ENCODE measurements at places on chromosomes 16 and 17.

DNA sequence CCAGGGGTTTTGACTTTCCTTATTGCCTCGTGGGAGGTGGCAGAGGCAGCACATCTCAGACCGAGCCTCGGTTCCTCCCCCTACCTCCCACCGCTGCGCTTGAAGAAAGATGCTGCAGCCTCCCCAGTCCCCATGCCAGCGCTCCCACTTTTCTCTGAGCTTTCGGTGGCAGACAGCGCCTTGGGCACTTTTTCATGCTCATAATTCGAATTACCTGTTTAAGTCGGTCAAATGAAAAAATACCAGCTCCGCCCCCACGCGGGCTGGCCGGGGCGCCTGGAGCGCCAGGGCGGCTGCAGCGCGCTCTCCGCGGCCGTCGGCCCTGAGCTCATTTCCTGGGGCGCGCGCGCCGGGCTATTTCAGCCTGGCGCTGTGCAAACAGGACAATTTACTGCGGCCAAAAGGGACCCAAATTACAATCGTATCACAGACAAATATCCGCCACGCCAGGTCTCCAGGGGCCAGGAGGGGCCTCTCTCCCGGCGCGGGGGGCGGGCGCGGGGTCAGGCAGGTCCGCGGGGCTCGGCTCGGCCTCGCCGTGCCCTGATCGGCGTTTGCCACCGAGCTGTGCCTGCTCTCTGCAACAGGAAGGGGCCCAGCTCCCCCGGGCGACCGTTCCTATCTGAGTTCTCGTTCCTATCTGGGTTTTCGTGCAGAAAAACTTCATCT is 45.0 kb downstream of the SOST start:
- DNase-seq = no peak

GRCh38 chr16:83433201-83433600 is 374.6 kb upstream of the HSBP1 start:
- DNase-seq = no peak

GRCh38 chr16:1982991-1983543 is 926 bp upstream of the GFER start:
- no peak for DNase-seq

- DNase-seq = no peak
Observed at GRCh38 chr17:71011391-71011790, 842.1 kb downstream of the KCNJ2 start.

- DNase-seq = no peak
Observed at GRCh38 chr16:35102780-35103403, 1643.5 kb downstream of the TP53TG3F start.
